ENCODE measurements at places on chromosomes 3 and 15.
A peak's percentile ranks its signal among the peaks of the same experiment; 100 is the strongest.

DNA sequence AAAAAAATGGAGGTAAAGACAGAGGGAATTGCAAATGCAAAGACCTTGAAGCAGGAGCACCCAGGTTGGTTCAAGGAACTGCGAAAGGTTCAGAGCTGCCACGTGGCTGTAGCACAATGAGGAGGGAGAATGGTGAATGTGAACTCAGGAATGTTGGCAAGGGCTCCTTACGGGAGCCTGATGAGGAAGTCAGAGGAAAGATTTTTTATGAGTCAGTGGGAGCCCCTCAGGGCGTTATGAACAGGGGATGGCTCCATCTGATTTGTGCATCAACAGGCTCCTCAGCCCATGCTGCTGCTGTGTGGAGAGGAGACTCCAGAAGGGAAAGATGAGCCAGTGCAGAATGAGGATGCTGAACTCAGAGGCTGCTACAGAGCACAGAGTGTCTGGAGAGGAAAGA, 194.4 kb downstream of the ARRDC4 start:
- DNase-seq: no peak

GRCh38 chr3:133096900-133097613, 58.9 kb downstream of the TMEM108 start:
- no peak for DNase-seq

DNA sequence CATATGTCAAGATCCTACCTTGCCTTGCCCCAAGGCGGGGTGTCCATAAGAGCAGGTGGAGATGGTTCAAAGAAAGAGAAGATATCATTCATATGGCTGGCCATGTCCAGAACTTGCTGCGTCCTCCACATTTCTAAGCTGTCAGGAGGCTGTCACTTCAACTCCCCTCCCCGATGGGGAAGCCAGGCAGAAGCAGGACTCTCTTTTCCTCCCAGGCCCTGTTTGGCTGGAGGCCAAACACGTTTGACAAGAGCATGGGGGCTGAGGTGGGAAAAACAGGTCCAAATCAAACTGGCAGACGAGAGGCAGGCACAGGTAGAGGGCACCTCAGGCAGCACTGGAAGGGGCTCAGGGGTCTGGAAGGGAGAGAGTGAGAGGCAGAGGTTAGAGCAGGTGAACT, 37.7 kb downstream of the MESD start:
- DNase-seq: no peak

DNA sequence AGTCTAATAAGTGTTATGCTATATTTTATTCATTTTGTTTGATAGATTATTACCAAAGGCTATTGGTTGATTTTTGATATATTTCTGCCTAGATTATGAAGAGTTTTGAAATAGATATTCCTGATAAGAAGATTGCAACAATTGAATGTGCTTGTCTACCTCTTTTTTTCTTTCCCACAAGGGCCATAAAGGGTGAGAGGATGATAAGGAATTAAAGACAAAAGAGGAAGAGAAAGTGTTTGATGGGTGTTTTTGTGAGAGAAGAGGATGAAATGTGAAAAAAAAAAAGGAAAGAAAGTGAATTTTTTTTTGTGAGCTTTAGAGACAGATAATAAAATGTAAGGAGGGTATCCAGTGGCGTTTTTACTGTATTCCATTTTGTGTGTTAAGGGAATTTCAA, 244.4 kb downstream of the CHST2 start:
- DNase-seq: no peak

DNA sequence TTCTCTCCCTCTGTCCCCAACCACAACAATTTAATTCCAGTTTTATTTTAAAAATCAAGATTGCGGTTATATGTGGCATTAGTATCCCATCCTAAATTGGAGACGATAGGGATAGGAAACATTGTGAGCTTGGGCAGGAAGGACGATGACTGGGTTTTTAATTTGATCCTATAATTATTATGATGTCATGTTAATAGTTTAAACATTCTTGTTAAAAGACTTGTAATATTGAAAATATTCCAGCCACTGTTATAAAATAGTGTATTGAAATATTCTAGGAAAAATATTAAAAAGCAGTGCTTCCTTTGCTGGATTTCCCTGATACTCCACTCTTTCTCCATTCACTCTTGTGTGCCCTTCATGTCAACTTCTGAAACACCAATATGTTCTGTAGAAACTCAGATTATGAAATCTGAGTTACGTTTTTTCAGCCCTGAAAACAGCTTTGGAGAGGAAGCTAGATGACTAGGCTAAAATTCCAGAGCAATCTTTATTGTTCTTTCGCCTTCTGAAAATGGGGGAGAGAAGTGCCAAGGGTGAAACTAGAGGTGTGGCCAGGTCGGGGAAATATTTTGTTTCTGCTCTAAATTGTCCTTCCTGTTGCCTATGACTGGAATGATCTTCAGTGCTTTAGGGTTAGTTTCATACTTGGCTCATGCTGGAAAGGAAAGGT, 46.1 kb upstream of the MAP3K13 start:
- DNase-seq: no peak

DNA sequence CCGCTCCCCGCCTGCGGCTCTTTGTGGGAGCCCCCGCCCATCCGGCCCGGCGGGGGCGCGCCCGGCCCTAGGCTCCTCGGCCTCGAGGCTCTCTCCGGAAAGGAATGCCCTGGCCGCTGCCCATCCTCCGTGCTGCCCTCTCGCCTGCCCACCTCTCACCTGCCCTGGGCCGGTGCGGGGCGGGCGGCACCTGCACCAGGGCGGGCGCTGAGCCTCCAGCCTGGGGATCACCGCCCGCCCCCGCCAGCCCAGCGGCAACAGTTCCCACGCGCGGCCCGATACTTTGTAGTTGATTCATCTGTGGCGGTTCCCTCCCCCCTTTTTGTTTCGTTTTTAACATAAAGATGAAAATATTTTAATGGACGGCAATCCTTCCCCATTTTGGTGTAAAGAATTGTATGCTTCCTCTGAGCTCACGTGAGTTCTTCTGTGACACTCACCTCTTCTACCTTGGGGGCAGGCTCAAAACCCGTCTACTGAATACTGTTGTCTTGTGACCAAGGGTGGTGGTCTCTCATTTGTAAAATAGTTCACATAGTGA, 1.9 kb downstream of the KLF13 start:
- no peak for DNase-seq

GRCh38 chr15:95210436-95210981, 979.1 kb downstream of the MCTP2 start:
- no peak for DNase-seq

DNA sequence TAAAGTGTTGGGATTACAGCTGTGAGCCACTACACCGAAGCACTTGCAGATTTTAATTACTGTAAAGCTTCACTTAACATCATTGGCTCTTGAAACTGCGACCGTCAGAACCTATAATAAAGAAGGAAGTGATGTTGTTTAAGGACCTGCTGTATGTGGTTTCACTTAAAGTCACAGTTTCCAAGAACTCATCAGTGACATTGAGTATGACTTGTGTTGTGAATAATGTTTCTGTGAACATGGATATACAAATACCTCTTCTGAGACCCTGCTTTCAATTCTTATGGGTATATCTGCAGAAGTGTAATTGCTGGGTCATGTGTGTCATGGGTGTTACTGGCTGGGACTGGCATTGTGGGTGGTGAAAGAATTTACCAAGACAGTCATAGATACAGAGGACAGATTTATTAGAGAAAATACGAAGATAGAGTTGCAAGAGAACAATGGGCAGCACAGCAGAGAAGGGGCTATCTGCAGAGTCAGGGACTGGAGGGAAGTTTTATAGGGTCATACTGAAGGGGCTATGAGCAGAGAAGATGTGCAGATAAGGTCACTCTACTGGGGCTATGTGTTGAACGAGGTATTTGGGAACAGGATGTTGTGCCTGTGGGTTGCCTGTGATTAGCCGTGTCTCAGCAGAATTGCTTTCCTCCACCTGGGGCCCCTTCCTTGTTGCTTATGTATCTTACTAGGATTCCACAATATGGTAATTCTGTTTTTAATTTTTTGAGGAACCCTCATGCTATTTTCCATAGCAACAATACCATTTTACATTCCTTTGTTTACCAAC, 4.5 kb downstream of the NDUFB5 start:
- DNase-seq: no peak

DNA sequence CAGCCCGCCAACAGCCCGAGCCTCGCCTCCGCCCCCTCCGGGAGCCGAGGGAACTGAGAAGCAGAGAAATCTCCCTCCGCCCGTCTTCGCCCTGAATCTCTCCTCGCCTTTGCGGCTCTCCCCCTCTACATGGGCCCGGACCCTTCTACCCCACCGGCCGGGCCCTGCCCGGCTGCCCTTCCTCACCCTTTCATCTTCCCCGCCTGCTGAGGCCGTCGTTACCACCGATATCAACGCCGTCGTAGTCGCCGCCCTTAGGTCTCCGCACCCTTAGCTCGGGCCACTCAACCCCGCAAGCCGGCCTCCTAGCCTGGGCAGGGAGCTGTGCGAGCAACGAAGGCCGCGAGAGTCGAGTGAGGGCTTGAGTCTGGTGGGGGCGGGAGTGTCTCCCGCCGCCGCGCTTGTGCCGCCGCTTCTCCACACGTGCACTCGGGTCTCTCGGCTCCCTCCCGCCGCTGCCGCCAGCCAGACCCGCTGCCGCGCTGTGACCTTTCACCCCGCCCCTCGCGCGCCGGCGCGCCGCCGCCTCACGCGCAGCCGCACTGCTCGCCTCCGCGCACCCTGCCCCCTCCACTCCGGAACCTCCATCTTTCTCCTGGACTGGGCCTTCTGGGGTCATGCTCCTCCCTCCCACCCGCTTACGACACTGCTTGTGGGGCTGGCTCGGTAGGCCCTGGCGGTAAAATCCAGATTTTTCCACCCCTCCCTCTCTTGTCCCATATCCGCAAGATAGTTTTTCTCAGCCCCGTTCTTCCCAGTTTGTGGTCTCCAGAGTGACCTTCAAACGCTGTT, at the start of gene NAA50:
Gene NAA50, minus strand, starts transcription at position 494 of the 792 bp plus-strand sequence. Its CDS starts 300 bp downstream, at position 194.
- peak; percentile 97 for DNase-seq

DNA sequence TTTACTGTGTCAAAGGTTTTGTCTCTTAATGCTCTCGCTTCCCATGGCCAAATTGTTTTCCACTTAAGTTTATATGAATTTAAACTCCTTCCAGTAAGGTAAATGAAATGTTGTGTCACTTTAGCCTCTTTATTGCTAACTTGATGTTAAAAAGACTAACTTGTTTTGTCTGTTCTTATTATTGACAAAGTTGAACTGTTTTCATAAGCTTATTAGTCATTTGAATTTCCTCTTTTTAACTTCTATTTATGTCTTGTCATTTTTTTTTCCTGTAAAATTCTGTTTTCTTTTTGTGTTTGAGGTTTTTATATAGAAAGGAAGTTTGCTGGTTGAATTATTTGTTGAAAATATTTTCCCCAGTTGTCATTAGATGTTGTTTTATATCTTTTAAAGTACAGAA, 25.8 kb downstream of the FAM98B start:
- DNase-seq: no peak

DNA sequence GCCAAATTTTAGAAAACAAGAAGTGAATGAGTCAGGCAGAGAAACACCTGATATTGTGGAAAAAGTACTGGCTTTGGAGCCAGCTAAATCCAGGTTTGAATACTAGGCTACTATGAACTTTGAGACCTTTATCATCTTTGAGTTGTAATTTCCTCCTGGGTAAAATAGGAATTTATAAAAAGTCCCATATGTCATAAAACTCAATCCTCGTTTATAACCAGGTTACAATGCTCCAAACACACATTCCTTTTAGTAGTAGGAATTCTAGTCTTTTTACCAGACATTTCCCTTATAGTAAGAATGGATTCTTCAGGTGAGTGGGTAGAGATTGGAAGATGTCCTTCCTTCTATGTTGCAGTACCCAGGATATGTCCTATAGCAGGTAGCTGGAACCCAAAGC, 16.7 kb upstream of the DPH6 start:
- no peak for DNase-seq

DNA sequence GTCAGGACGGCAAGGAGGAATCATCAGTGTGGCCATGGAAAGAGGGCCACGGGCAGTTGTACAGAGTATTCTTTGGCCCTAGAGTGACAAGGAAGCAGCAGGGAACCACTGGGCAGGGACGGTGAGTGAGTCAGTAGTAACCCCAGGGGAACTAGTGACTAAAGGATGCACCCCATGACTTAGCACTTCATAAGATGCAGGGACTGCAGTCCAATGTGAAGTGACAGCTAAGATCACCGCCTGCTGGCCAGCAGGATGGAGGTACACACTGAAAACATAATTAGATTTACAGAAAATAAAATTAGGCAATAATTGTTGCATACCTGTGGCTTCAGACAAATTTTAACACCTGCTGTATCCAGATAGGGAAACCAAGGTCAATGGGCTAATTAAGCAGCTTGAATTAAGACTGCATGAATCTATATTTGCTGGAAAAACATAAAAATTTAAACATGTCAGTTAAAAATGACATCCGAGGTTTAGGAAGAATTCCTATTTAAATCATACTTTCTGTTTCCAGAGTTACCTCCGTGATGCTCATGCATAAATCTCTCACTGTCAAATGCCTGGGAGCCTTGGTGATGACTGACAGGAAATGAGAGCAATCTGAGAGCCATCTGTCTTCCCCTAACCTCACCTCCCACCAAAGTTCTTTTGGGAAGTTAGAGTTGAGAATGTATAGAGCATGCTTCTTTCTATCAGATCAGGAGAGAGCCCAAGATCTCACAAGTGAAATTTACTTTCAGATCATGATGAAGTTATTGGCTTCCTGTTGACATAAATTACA, 56.5 kb downstream of the DCLK3 start:
- DNase-seq: no peak

GRCh38 chr15:28273468-28273867, 48.5 kb downstream of the HERC2 start:
- no peak for DNase-seq

DNA sequence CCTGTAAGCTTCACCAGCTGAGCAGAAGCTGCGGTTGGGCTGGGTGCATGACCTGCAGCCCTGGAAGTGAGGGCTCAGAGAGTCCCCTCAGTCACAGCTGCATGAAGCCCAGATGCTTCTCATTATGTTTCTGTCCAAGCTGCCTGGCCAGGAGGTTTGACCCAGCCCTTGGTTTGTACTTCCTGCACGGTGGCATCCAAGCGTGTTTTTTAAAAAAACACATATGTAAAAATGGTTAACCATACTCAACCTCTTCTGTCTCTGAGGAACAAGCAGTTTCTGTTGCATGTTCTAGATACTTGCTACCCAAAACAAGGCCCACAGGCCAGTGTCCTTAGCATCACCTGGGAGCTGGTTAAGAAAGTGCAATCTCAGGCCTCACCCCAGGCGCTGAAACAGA, 76.0 kb upstream of the ATP10A start:
- no peak for DNase-seq

GRCh38 chr15:67165254-67166253, 88.9 kb downstream of the AAGAB start:
- no peak for DNase-seq
